ENCODE measurements at places on chromosomes 5 and 9.
A peak's percentile ranks its signal among the peaks of the same experiment; 100 is the strongest.

DNA sequence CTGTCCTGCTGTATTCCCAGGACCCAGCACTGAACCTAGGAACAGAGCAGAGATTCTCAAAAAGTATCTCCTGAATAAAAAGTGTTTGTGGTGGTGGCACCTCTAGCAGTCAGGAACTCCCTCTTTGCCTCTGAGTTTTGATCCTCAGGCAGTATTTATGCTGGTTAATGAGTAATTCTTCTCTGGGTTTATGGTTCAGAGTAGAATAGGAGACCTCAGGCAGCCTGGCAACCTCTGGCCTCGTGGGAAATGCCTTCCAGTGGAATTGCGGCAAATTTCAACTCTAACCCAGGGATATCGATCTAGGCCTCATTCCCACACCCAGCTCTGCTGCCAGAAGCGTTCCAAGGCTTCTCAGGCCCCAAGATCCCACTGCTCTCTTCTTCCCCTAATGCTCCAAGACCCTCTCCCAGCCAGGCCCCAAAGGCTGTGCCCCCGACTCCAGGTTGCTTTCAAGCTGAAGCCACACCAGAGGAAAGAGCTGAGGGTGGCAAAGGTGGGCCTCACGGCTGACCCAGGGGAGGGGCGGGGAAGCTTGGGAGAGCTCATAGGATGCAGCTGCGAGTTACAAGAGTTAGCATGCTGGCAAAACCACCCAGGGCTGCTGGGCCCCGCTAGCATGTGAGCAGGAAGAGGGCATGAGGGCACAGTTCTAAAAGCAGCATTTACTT is 10.9 kb upstream of the HDHD3 start:
- no peak for DNase-seq

GRCh38 chr9:7324152-7324598 is 475.4 kb downstream of the DMAC1 start:
- DNase-seq, result no peak

DNA sequence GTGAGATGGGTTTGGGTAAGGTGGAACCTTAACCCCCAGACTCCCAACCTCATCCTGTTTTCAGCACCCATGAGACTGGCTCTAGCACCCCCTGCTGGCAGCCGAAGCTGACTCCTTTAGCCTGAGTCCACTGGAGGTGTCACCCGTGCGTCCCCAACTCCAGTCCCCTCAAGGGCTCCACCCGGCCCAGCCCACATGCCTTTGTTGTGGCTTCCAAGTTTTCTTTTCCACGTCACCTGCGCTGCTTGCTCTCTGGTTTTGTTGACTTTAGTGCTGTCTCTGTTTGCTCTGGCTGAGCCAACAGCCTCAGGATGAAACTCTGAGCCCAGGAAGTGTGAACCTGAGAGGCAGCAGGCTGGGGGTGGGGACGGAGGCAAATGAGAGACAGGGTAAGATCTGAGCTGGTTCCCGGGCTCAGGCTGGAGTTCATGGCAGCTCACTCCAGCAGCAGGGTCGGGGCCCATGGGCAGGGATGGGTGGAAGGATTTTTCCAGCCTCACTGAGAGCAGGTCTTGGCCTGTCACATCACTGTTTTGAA is 13.2 kb upstream of the AQP7 start:
- DNase-seq, result peak; percentile 93

GRCh38 chr9:133115604-133116345 is 5.3 kb downstream of the RALGDS start:
- no peak for DNase-seq

DNA sequence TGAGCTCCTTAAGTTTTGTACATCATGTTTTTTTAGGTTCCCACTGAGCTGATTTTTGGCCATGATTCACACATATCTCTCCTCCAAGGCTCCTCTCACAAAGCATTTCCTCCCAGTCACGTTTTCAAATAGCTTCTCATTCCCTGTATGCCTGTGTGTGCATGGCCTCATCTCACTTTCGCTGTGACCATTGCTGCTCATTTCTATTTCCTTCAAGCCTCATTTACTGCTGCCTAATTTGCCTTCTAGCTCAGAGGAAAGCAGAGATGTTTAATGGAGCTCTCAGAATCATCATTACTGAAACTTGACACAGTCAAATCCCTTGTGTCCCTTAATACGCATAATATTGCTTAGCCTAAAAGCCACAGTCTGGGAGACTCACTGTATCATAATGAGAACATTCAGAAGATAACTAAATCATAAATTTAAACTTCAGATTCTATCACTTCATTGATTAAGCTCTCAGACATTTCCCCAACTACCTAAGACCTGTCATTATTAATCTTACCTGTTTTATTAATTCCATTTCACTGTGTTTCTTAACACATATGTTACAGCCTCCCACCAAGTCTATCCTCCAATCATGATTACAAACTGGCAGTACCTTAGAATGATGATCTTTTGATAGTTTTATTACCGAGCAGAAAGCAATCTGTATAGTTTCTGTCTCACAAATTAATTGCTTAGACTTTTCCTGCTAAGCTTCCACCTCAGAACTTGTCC is 278.3 kb upstream of the PTGER4 start:
- DNase-seq, result no peak

DNA sequence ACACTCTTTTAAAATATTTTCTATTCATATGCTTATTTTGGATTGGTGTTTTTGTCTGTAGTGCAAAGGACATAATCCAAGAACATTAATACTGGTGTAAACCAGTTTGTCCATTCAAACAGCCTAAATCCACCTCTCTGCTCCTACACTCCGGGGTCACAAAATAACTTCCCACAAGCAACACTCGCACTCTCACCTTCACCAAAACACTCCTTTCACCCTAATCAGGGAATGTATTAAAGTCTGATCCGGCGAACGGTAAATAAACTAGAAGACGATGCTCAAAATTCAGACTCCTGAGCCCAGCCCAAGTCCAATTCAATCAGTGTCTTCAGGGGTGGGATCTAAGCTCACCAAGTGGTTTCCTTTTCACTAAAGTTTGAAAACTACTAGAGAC is 649 bp downstream of the AP3B1 start:
- no peak for DNase-seq

GRCh38 chr5:128913551-128913950 is 51.7 kb upstream of the SLC27A6 start:
- no peak for DNase-seq

GRCh38 chr5:57324181-57324580 is 150.3 kb downstream of the GPBP1 start:
- DNase-seq, result no peak
